ENCODE measurements at places on chromosomes 2 and 18.
A peak's percentile ranks its signal among the peaks of the same experiment; 100 is the strongest.

DNA sequence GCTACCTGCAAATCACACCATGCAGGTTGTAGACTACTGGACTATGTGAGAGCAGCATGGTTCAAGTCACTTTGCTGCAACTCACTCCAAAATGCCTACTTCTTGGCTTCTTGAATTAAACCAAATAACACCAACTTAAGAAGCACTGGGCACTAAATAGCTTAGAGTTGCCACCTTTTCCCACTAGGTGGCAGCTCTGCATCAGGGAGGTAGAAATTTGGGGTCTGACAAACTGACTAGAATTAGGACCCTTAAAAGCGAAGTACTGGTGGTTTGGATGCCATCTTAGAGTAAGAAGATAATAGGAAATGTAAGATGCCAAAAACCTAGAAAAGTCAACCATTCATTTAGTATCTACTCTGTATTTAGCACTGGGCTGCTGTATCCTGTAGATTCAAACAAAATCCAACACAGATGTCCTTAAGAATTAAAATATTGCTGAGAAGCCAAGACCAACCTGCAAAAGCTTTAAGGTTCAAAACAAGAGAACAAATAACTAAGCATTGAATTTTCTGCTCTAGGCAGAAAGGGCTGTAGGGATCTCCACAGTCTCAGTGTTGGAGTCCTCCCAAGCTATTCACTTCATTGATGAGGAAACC lies 65.5 kb downstream of the CCBE1 start:
- peak; percentile 10 for DNase-seq

DNA sequence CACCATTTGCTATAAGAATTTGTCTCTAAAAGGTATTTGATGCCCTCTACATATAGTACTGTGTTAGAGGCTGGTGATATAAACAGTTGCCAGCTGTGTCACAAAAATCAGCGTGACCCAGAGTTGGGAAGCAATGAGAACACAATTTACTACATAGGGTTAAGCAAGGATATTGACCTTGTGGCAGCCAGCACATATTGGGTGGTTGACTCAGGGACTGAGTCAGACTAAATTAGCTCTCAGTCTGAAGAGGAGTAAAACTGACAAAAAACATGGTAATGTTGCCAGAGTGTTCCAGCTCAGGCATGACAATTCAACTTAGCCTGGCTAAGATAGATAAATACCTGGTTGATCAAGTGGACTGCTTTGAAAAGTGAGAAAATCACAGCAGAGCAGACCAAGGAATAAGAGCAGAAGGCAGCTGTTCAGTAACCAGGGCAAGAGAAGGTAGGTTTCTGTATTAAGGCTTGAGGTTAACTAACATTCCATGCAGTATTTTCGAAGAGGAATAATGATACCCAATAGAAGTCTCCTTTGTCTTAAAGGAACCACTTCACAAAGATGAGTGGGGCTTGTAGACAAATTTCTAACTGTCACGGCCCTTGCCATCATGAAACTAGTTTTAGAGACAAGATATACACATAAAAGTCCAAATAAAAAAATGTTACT lies 108.2 kb upstream of the ERBB4 start:
- no peak for DNase-seq

GRCh38 chr2:179677077-179677688 lies 184.2 kb downstream of the ZNF385B start:
- peak; percentile 81 for DNase-seq

GRCh38 chr2:27495840-27496356 lies 741 bp upstream of the GCKR start:
- no peak for DNase-seq

- no peak for DNase-seq
These were observed 57.7 kb downstream of the GORASP2 start for GRCh38 chr2:170986566-170987258.

DNA sequence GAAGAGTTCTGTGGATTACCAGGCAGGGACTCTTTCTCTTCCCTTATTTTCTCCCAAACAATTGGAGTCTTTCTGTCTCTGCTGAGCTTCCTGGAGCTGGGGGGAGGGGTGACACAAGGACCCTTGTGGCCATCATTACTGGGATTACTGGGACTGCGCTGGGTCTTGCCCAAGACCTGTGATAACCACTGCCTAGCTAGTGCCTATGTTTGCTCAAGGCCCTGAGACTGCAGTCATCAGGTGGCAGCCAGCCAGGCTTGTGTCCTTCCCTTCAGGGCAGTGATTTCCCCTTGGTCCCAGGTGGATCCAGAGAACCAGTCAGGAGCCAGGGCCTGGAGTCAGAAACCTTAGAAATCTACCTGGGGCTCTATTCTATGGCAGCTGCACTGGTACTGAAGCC lies 355.6 kb downstream of the PARD3B start:
- DNase-seq: no peak

DNA sequence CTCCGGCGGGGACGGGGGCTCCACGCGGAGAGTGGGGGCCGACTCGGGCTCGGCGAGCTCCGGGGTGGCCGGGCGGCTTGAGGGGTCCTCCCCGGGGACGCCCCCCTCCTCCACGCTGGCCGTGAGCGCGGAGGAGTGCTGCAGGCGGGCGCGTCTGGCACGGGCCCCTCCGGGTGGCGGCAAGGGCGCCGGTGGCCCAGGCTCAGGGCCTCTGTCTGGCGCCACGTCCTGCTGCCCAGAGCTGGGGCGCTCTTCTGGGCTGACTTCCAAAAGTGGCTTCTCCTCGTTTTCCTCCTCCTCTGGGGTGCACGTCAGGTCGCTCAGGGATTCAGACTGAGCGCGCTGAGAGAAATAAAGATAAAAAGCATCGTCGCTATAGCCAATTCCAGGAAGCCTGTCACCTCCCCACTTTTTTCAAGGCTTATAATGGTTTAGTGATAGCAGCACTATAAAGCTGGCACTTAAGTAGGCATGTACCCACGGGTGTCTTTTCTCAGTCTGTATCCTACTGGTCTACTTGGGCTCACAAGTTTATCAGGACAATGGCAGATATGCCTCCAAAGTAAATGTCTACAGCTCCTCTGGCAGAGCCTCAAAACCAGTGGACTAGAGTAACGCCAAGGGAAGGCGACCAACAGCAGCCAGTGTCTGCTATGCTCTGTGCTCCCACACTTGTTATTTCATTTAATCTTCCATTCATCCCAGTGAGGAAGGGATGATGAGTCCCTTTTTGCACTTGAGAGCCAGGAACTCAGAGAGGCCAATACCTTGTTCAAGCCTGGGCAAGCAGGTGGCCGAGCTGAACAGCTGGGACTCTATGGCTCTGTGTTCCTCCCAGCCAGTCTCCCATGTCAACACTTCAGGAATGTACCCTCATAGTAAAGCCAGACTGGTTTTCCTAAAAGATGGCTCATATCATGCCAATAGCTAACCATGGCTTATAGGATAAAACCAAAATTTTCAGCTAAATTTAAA lies 92.6 kb upstream of the MGAT4A start:
- DNase-seq: no peak

GRCh38 chr2:219631406-219631891 lies 4.0 kb downstream of the SLC4A3 start:
- no peak for DNase-seq

DNA sequence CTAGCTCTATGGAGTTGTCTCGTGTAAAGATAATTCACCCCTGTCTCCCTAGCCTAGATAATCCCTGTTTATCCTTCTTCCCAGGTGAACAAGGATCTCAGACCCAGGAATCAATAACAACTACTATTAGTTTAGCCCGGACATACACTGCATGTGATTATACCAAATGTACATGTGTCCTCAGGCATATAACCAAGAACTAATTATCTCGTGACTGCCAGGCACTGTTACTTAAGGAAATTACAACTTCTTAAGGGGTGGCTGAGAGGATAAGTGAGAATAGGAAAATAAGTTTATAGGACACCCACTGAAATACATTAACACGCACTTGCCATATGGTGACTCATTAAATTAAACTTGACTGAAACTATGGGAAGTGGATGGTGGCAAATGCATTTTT lies 126.6 kb downstream of the CNTNAP5 start:
- DNase-seq: no peak

DNA sequence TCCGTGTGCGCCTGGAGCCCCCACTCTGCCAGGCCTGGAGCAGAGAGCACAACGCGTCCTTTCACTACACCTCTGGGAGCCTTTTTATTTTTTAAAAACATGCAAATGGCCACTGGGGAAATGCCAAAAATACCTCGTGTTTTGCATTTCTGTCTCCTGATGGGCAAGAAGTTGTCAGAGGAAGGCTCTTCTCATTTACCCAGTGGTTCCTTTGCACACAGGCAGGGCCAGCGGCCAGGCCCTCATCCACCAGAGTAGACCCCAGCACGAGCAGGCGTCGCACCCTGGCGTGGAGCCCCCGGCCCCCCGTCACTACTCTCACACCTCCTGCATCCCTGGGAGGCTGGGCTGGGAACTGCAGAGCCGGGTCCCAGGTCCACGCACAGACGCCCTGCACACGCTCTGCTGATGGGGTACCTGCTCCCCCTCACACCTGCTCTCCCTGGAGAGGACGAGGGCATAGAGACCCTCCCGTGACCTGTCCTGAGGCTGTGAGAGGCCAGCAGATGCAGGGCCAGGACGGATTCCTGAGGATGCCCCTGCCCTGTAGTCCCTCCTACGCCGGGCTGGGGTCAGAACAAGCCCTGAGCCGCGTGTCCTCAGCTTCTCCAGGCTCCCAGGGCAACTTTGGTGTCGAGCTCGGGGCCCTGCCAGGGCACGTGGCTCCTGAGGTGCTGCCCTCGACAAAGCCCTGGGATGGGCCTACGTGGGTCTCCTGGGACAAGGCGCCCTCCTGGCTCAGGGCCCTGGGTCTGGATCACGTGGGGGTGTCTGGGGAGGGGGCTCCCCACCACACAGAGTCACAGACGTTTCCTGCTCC lies 65.0 kb downstream of the NFATC1 start:
- no peak for DNase-seq

- DNase-seq: no peak
These were observed 437.2 kb upstream of the PKDCC start for GRCh38 chr2:41610501-41611190.

DNA sequence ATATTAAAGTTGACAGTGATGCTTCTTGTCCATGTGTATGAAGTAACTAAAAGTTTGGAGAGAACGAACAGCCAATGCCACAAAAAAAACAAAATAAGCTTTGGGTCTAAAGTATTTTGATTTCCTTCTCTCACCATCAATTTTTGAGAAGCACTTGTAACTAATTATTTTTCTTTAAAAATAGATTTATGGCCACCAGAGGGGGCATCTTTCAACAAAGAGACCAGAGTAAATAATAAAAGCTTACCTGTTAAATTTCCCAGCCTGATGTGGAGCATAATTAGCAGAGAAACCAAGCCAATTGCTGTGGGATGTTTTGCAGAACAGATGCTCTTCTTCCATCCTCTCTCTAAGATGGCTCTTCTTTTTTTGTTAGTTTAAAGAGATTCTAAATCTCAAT lies 29.0 kb downstream of the LINC00305 start:
- no peak for DNase-seq

- no peak for DNase-seq
These were observed 302.0 kb downstream of the NCKAP5 start for GRCh38 chr2:133266041-133266925.

DNA sequence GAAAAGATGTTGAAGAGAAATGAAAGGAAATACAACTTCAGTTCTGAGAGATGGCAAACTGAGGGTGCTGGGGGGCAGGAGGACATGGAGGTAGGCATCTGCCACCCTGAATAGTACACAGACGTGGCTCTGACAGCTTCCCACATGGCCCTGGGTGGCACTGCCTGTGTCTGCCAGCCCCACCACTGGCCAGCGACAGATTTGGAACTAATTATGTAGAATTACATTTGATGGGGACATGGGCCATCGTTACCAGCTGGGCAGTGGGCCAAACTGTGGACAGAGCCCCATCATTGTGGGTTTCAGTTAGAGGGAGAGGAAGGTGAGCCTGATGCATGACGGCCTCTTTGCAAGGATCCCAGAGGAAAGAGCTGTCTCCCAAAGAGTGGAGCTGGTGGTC lies 216.0 kb upstream of the HAAO start:
- DNase-seq: no peak

- no peak for DNase-seq
These were observed 41.2 kb downstream of the ETAA1 start for GRCh38 chr2:67438337-67438736.

- DNase-seq: no peak
These were observed 72.0 kb downstream of the KCNE4 start for GRCh38 chr2:223123855-223124610.
